ENCODE measurements at places on chromosomes 16 and 17.

- no peak for DNase-seq
These were observed 5.5 kb downstream of the CYBC1 start for GRCh38 chr17:82444941-82445521.

- DNase-seq: no peak
These were observed 269.9 kb downstream of the SHISA9 start for GRCh38 chr16:13171313-13171712.

GRCh38 chr17:4810696-4811290 is 3.8 kb downstream of the PLD2 start:
- no peak for DNase-seq

DNA sequence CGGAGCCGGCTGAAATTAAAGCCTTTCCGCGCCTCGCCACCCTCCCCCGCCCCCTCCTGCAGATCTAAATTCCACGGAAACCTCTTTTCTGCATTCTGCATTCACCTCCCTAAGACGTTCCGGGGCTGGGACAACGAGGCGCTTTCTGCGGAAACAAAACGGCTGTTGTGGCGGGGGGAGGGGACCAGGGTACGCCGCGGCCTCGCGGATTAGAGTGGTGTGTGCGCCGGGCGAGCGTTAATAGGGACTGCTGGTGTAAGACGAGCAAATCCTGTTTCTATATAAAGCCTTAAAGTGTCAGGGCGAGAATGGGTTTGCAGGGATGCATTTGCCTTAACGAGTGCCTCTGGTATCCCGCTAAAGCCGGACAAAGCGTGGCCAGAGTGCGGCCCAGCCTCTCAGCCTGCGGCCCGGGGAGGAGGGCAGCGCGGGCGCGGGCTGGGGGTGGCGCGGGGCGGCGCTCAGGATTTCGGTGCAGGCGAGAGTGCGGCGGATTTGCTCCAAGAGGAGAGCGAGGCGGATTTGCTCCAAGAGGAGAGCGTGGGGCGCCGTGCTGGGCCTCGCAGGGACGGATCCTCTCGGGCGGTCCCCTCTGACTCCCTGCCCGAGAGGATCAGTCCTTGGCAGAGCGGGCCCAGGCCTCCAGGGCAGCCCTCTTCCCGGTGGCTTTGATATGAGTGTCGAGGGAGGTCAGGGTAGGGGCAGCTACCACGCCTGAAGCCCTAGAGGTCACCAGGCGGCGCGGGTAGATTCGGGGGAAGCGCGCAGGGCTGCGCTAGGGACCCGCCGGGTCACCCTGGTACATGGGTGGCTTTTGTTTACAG is 5.1 kb downstream of the BAHCC1 start:
- DNase-seq: peak; percentile 76

- DNase-seq: no peak
These were observed 132.4 kb downstream of the ABCA8 start for GRCh38 chr17:68822719-68823289.

DNA sequence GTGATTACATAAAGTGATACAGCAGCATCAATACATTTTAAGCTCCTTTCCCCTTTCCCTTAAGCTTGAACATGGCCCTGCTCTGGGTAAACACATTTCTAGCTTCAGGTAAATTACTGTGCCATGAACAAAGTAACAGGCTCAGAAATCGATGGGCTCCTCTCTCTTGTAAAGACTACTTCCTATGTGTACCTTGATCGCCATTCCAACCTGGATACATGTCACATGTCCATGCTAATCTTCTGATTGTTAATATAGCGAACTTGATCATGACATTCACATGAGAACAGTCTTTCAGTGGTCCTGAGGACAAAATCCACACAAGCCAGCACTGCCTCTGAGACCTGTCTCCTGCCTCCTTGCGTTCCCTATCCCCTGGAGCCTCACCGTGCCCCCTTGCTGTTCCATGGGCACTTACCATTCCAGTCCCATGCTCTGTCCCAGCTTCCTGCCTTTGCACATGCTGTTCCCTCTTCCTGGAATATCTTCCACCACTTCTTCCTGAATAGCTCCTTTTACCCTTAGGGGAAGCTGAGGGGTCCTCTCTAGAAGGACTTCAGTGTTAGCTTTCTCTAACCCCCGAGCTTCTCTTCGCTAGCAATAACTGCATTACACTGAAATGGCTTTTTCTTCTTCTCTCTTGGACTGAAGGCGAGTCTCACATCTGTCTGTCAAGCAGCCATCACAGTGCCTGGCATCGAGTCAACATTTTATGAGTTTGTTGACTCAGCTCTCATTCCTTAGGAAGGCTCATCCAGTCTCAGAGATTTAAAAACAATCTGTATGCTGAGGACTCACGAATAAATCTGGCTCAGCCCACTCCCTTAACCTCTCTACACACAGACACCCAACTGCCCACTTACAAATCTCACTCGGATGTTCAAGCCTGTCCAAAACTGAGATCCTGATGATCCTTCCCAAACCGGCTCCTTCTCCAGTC is 93.3 kb downstream of the ASIC2 start:
- DNase-seq: no peak

DNA sequence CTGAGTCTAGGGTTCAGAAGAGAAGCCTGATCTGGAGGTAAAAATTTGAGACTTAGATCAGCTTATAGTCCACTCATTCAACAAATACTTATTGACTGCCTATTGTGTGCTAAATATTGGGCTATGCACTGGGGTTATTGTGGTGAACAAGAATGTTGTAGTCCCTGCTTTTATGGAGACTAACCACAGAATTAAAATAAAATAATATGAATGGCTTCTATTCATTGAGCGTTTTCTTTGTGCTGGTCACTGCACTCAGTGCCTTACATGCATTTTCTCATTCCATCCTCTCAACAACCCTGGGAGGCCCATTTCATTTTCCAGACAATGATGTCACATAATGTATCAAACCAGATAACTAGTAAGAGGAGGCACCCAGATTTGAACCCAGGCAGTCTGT is 4.8 kb downstream of the NEK8 start:
- no peak for DNase-seq

GRCh38 chr17:69018687-69019086 is 42.0 kb downstream of the ABCA9 start:
- DNase-seq: no peak

GRCh38 chr16:27543801-27544200 is 5.9 kb downstream of the GTF3C1 start:
- no peak for DNase-seq

- DNase-seq: no peak
These were observed 8.6 kb upstream of the PGS1 start for GRCh38 chr17:78369791-78370381.

GRCh38 chr17:19255279-19255678 is 18.1 kb downstream of the EPN2 start:
- DNase-seq: no peak

DNA sequence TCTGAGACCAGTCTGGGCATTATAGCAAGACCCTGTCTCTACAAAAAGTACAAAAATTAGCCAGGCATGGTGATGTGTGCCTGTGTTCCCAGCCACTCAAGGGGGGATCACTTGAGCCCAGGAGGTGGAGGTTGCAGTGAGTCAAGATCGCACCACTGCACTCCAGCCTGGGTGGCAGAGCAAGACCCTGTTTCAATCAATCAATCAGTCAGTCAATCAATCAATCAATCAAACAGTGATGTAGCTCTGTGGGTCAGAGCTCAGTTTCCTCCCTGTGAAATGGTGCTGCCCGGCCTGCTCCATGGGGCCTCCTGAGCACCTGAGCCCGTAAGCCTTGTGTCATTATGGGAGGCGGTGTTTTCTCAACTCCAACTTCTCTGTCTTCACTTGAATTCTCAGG is 167.1 kb upstream of the CIBAR2 start:
- DNase-seq: no peak

DNA sequence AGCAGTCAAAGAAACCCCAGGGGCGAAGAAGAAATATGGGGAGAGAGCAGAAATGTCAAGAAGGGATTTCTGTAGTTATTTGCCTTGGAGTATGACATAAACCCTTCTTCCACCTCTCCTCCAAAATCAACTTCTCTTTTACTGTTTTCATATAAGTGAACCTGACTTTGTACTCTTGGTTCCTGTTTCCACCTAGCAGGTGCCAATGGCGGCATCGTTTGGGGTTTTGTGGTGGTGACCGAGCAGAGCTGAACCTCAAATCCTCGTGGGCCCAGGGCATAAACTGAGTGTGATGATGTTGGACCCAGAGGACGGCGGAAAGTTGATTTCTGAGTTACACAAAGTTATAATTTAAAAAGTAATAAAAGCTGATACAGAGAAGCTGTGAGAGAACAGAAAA is 39.6 kb upstream of the PSMD7 start:
- no peak for DNase-seq

DNA sequence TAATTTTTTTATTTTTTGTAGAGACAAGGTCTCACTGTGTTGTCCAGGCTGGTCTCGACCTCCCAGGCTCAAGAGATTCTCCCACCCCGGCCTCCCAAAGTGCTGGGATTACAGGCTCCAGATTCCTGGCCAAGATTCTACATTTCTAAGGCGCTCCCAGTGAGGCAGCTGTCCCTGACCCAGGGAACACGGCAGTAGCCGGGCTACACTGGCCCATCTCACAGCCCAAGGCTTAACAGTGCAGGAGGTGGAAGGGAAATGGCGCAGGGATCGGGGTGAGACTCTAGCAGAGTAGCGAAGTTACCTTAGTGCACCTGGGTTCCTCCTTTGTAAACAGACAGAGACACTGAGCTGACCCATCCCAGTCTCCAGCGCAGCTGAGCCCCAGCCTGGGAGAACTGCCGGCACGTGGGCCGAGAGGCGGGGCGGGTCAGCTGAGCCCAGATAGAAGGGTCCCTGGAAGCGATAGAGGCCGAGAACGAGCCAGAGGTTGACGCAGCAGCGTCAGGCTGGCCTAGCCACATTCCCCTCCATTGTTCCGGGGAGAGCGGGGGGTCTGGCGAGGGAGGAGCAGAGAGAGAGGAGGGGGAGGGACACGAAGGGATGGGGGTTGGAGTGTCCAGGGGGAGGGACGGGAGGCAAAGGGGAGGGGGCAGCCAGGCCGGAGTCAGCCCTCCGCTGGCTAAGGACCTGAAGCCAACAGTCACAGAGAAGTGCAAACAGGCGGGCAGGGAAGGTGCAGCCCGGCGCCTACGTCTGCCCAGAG is 2.5 kb downstream of the CARHSP1 start:
- no peak for DNase-seq

DNA sequence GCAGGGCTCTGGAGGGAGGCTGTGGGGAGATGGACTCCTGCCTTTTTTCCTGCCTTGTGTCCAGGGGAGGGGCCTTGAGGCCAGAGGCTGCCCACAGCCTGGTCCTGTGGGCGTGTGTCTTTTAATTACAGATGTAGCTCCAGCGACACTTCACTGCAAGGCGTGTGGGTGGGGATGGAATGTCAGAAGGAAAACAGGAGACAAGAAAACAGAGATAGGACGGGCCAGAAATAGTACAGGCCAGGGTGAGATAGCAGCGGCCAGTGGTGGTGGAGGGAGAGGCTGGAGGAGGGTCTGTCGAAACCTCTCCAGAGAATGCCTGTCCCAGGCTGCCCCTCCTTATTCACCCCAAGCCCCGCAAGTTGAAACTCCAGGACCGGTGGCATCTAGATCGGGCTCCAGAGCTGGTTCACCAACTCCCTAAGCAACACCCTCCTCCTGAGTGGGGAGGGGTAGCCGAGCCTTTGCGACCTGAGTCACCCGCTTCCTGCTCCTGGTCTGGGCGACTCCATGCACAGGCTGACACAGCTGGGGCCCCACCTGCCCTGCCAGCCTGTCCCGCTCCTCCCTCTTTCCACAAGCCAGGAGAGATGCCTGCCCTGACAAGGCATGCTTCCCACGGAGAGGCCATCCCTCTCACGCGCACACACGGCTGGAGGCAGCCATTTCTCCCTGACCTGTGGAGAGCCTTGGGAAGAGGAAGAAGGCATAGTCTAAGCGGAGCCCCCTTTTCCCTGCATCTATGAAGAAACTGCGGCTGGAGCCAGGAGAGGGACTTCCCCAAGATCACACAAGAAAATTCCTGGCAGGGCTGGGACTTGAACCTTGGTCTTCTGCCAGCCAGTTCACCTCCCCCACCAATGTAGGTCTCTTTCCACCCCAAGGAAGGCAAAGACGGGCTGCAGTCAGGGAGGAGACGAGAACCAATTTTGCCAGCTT is 6.6 kb upstream of the JUP start:
- no peak for DNase-seq

- DNase-seq: no peak
These were observed 22.2 kb downstream of the ABCC12 start for GRCh38 chr16:48133455-48134211.

DNA sequence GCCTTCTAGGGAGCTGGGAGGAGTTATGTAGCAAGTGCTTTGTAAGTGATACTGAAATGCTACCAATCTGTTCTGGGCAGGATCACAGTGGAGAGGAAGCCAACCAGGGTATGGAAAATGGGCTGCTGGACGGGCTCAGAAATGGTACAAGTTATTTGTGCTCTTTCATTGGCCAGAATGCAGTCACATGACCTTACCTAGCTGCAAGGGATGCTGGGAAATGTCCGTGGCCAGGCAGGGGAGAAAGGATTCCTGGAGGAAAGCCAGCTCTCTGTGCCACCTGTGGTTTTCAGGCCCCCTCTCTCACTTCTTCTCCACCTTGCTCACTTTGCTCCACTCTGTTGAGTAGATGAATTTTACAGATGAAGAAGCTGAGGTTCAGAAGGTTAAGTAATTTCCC is 4.8 kb downstream of the EEF2K start:
- no peak for DNase-seq

DNA sequence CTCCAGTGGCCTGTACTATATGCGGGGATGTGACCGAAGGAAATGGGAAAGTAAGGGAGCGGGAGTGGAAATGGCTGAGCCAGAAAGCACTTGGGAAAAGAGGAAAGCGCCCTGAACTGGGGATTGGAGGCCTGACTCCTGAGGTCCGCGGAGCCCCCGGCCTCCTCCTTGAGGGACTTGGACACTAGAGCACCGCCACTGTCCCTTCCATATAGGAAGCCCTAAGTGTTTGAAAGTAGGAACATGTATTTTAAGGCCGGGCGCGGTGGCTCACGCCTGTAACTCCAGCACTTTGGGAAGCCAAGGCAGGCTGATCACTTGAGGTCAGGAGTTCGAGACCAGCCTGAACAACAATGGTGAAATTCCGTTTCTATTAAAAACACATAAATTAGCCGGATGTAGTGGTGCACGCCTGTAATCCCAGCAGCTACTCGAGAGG is 530 bp upstream of the ZDHHC7 start:
- no peak for DNase-seq

DNA sequence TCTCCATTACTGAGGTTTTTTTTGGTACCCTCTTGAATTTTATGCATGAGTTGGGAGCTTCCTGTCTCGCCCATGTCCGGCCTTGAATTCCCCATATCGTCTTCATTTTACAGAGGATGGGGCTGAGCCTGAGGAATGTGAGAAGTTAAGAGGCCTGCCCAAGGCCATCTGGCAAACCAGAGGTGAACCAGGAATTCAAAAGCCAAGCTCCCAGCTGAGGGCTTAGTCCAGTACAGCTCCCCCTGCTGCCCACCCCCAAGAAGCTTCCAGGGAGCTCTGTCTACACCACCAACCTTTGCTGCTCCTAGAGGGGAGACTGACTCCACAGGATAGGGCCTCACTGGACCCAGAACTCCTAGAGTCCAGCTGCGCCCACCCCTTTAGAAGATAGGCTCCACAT is 20.7 kb upstream of the C16orf78 start:
- no peak for DNase-seq
